Tibial artery (tissue), 4 donors: ENCODE measurements at places on chromosomes 5 and 9.
A peak's percentile ranks its signal among the peaks of the same experiment; 100 is the strongest.

DNA sequence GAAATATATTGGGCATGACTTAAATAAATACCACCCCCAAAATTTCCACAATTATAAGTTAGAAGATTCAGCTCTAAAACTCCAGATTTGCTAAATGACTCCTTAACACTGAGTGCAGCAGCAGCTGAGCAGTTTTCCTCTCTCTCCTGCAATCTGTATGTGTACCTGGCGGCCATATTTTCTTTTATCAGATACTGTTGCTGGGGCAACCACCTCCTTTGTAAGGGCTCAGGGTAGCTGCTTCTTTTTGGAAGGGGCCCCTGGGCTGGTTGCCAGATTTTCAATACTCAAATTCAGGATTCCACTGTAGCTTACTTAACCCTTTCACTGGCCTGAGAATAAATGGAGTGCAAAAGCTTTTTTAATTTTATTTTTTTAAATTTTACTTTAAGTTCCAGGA is 197.0 kb downstream of the TAF11L14 start:
- DNase-seq = no peak

- DNase-seq = peak; percentile 56
These were observed 110.8 kb downstream of the HMHB1 start for GRCh38 chr5:143922718-143923117.

GRCh38 chr9:131951905-131952304 is 127.8 kb downstream of the MED27 start:
- peak; percentile 71 for DNase-seq

GRCh38 chr5:65032250-65032649 is 263.5 kb downstream of the CWC27 start:
- DNase-seq = peak; percentile 23

DNA sequence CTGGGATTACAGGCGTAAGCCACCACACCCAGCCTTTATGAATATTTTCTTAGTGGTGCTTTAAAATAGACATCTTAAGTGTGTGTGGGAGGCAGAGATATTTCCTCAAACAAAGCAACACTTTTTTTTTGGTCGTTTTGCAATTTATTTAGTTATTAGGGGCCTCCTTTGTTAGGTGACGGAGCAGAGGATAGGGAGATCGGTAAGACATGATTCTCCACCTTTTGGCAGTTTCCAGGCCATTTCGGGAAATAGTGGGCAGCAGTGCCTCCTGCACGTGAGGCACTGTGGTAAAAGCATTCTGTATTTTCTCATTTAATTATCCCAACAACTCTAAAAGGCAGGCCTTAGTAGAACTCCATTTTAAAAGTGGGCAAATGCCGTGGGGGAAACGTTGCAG is 1.9 kb downstream of the OCLN start:
- no peak for DNase-seq

- DNase-seq = no peak
These were observed 86.2 kb downstream of the TTC39B start for GRCh38 chr9:15220658-15221318.

GRCh38 chr9:36575411-36575882 is 2.8 kb downstream of the MELK start:
- DNase-seq = no peak

- DNase-seq = no peak
These were observed 16.5 kb downstream of the ASS1 start for GRCh38 chr9:130461218-130461630.

DNA sequence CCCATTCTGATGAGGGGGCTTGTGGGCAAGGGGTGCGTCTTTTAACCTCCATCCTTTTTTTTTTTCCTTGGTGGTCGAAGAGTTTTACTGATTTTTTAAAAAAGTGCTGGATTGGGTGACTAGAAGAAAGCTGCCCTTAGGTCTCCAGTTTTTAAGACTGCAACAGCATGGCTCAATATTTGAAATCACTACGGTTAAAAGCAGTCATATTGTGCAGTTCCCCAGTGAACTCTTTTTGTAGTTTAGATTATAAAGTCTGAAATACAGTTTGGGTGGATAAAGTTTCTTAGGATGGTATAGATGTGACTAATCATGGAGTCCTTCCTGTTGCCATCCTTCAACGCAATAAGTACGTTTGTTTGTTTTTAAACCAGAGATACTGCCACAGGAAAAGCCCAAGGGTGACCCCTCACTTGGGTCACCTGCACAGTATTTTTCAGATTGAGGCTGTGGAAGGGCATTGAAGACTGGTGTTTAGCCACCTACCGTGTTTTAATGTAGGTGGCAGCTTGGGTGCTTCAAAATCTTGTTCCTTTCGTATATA is 520 bp upstream of the DHFR start:
- DNase-seq = no peak

DNA sequence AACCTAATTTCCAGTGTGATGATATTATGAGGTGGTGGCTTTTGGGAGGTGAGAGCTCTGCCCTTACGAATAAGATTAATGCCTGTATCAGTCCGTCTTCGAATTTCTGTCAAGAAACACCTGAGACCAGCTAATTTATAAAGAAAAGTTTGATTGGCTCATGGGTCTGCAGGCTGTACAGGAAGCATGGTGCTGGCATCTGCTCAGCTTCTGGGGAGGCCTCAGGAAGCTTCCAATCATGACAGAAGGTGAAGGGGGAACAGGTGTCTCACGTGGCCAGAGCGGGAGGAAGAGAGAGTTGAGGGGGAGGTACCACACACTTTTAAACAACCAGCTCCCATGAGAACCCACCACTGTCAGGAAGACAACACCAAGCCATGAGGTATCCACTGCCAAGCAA is 46.9 kb downstream of the C9orf50 start:
- DNase-seq = no peak

- DNase-seq = no peak
These were observed 42.0 kb upstream of the KCNN2 start for GRCh38 chr5:114319821-114320220.

GRCh38 chr9:120366644-120367019 is 213.3 kb downstream of the CDK5RAP2 start:
- peak; percentile 62 for DNase-seq

DNA sequence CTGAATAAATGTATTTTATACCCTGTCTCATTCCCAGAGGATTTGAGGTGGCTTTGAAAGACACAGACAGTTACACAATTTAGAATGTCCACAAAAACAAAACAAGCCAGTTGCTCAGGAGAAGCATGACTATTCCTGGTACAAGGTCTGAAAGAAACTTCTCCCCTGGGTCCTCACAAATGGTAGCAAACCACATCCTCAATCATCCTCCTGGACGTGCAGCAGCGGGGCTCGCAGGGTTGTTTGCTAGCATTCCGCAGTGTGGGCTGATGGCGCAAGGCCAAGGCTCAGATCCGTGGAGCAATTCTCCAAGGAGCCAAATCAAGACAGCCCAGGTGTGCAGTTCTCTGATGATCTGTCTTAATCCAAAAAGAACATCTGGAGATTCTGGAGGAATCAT is 210.3 kb downstream of the ACTL7B start:
- DNase-seq = no peak

- DNase-seq = no peak
These were observed 41.1 kb downstream of the FGF1 start for GRCh38 chr5:142644640-142645361.

DNA sequence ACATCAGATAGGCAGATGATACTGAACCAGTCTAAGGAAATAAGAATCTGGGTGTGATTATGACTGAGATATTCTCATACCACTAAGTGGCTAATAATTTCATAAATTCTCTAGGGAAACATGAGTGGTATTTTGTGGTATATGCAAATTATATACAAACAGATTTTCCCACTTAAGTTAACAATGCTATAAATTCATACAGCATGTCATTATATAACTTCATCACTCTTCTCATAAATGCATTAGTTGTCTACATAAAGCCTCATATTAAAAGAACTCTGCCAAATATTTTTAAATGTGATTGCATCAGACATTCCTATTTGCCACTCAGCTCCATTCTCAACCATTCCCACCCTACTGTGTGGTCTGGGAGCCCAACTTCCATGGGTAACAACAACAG is 226.5 kb downstream of the TLE1 start:
- DNase-seq = no peak

DNA sequence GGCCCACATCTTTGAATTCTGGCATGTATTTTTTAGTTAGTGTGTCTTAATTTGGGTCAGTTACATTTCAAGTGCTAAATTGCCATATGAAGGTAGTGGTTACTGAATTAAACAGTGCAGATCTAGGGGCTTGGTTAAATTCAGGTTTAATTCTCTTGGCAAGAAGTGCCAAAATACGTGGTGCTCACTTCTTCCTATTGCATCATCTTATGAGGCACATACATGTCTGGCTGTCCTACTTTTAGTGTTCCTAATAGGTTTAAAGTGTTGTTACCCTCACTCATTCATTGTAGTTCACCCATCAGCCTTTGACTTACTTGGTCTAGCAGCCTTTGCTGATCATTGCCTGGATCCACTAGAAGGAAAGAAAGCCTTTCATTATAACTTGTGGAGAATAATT is 59.5 kb downstream of the RPS6 start:
- no peak for DNase-seq

GRCh38 chr9:134364391-134365114 is 38.3 kb downstream of the RXRA start:
- DNase-seq = no peak

DNA sequence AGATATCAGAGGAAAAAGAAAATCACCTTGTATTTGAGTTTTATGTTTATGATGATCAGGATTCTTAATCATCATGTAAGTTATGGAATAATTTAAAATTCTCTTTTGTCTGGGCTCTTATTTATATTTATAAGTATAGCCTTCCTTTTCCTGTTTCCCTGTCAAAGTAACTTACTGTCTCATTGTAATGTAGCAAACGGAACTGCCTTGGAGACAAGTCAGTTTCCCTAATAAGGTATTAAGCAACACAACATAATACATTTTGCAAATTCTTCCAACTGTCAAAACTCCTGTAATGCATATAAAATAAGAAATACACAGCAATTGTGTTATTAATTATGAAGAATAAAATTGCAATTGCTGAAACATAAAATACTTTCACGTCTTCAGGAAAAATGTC is 463.2 kb downstream of the MAT2B start:
- DNase-seq = no peak
